Type B pancreatic cell (in vitro differentiated cells): ENCODE measurements at places on chromosomes 2 and 18. TPM values are rescaled to one million over a fixed set of nuclear protein-coding genes. Genes with fewer than 3 reads are reported as not detected.

Gene TUBA3E
- total RNA-seq, result not detected in 2 replicates

Gene DLGAP1
- 2.6 and 3.7 TPM in 2 replicates for total RNA-seq

DNA sequence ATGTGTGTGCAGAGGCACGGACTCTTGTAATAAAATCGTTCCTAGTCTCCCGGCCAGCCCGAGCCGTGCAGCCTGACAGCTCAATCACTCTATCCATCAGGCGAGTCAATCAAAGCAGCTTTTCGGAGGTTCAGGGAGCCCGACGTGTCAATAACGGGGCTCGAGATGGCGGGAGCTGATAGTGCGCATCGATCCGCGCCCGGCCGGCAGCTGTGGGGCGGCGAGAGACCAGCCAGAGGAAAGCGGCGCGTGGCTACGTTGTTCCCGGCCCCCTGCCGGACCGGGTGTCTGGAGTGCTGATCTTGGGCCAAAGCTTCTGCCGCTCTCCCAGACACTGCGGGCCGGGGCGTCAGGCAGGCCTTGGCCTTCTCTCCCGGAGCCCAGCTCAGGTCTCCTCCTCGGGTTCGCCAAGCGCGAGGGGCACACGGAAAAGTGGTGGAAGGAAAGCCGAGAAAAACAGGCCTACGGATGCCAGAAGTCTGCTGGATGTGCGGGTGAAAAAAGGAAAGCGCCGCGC lies 2.4 kb downstream of the EN1 start:
- DNase-seq, result no peak
- H3K4me3 ChIP-seq, result peak overlapping the region; percentile 81
- H3K36me3 ChIP-seq, result peaks cover 6% of the 10 kb centered on the region

- H3K4me1 ChIP-seq, result peaks cover 37% of the 10 kb centered on the region
- no peak overlapping the region for H3K4me3 ChIP-seq
- H3K27ac ChIP-seq, result no peak overlapping the region
- no peaks in the 10 kb centered on the region for H3K27me3 ChIP-seq
- DNase-seq, result no peak
These were observed 197.9 kb downstream of the NEDD4L start for GRCh38 chr18:58241877-58242276.

DNA sequence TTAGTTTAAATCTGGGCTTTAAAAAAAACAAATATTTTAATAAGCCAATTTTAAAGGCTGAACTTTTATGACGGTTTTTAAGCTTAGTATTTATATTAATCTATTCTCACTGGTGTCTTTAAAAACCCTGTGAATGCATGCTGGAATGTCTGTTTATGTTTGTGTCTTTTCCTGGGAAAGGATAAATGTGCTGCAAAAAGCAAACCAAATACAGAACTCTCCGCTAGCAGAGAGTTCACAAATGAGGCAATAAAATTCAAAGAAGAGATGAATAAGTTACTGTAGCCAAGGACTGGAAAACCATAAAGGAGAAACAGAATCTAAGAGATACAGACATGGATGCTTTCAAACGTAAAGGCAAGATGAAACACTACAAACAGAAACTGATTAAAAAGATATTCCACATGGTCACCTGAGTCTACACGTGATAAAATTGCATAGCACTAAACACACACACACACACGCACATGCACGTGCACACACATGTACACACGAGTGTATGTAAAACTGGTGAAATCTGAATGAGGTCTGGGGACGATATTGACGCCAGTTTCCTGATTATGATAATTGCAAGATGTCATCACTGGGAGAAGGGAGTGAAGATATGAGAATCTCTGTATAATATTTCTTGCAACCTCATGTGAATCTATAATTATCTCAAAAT lies 4.5 kb downstream of the TWIST2 start:
- H3K27ac ChIP-seq, result no peak overlapping the region
- no peak for DNase-seq
- H3K36me3 ChIP-seq, result peaks cover 20% of the 10 kb centered on the region
- peaks cover 18% of the 10 kb centered on the region for H3K4me1 ChIP-seq
- peak overlapping the region; percentile 56 for H3K4me3 ChIP-seq
- H3K27me3 ChIP-seq, result peaks cover 71% of the 10 kb centered on the region

Gene SKA1
- total RNA-seq, result 5.7 and 14.0 TPM in 2 replicates

Gene EFR3B
- 5.3 and 12.4 TPM in 2 replicates for total RNA-seq

- H3K4me1 ChIP-seq, result peaks cover 6% of the 10 kb centered on the region
- H3K27ac ChIP-seq, result no peak overlapping the region
- no peak overlapping the region for H3K4me3 ChIP-seq
These were observed 36.7 kb downstream of the EMX1 start for GRCh38 chr2:72953976-72954375.

DNA sequence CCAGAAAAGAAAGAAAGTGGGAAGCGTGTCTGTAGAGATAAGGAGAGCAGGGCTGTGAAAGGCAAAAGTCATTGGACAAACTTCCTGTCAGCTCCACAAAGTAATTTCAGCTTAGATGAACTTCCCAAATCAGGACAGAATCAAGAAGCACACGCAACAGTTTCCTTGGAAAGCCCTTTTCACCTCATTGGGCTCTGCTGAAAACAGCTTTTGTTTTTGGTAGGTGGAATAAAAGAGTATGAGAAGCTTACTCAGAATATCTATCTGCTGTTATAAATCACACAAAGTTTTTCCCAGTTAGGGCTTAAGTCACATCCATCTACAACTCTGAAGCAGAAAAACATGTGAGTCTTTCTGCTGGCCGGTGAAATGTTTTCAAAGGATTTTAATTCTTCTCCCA lies 42.4 kb upstream of the EFEMP1 start:
- peaks cover 23% of the 10 kb centered on the region for H3K27me3 ChIP-seq
- H3K4me1 ChIP-seq, result peaks cover 11% of the 10 kb centered on the region
- DNase-seq, result no peak
- H3K4me3 ChIP-seq, result no peak overlapping the region
- no peaks in the 10 kb centered on the region for H3K36me3 ChIP-seq

Gene SEC11C
- 70.5 and 101 TPM in 2 replicates for total RNA-seq

GRCh38 chr2:233706720-233707119 lies 6.0 kb upstream of the UGT1A5 start:
- H3K27ac ChIP-seq, result no peak overlapping the region
- peaks cover 17% of the 10 kb centered on the region for H3K27me3 ChIP-seq
- H3K36me3 ChIP-seq, result no peaks in the 10 kb centered on the region
